Hematopoietic multipotent progenitor cell treated with erythropoietin and hydrocortisone succinate and interleukin-3 and kit ligand, for 17 days (in vitro differentiated cells): ENCODE measurements at places on chromosomes 16 and 17.

GRCh38 chr17:40243761-40244160 is 24.7 kb downstream of the WIPF2 start:
- DNase-seq = no peak

- DNase-seq = peak; percentile 82
Measured at GRCh38 chr17:40071313-40072039, 8.7 kb downstream of the THRA start.

- no peak for DNase-seq
Measured at GRCh38 chr16:63617047-63617989, 1504.5 kb downstream of the CDH11 start.

DNA sequence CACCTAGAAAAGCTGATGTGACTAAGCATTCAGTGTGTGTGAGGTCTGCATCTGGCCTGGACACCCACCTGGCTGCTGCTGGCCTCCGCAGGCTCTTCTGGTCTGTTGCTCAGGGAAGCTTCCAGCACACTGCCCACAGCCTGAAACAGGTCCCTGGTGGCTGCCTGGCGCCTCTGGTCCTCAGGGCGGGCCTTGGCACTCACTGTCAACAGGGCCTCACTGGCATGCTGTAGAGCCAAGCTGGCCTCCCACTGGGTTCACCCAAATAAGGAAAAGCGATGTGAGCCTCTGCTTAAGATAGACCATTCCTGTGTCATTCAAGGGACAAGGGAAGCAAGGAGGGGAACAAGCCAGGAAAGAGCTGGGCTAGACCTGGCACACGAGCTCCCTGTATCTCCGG is 70.6 kb upstream of the BCO1 start:
- DNase-seq = no peak

- no peak for DNase-seq
Measured at GRCh38 chr17:54968988-54969332, 395 bp downstream of the STXBP4 start.

GRCh38 chr17:1002771-1003555 is 6.0 kb downstream of the TIMM22 start:
- DNase-seq = no peak
